ENCODE measurements at places on chromosomes 5 and 9.

DNA sequence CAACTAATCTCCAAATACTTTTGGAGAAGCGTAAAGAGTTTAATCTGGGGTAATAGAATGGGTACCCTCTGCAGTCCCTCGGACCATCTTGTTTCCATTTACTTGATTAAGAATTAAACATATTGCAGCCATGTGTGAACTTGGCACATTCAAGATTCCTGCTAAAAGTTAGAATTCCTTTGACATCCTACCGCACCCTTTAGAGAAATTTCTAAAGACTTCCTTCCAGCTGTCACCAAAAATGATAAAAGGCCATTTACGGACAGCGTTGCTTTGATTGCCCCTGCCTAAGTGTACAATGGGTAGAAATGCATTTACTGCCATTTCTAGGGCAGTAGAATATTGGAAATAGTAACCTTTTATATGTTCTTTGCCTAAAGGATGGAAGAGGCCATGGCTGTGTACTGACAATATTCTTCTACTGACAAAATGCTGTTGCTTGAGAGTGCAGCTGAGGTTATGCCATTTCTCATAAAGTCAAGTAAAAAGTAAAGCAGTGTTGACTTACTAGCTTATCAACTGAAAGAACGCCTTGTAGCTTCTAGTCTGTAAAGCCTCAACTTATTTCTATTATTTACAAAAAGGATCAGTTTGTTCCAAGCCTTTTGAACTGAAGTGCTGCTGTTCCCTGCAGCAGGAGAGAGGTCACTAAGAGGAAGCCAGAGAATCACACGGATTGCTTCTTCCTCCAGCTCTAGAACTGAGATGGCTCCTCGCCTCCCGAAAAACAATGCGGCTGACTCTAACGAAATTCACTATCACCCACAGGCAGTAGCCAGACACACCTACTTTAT is 139.8 kb upstream of the BASP1 start:
- no peak for DNase-seq

- DNase-seq = no peak
Observed at GRCh38 chr9:21803649-21804048, 1.2 kb downstream of the MTAP start.

GRCh38 chr9:13071921-13072320 is 207.6 kb downstream of the MPDZ start:
- no peak for DNase-seq

DNA sequence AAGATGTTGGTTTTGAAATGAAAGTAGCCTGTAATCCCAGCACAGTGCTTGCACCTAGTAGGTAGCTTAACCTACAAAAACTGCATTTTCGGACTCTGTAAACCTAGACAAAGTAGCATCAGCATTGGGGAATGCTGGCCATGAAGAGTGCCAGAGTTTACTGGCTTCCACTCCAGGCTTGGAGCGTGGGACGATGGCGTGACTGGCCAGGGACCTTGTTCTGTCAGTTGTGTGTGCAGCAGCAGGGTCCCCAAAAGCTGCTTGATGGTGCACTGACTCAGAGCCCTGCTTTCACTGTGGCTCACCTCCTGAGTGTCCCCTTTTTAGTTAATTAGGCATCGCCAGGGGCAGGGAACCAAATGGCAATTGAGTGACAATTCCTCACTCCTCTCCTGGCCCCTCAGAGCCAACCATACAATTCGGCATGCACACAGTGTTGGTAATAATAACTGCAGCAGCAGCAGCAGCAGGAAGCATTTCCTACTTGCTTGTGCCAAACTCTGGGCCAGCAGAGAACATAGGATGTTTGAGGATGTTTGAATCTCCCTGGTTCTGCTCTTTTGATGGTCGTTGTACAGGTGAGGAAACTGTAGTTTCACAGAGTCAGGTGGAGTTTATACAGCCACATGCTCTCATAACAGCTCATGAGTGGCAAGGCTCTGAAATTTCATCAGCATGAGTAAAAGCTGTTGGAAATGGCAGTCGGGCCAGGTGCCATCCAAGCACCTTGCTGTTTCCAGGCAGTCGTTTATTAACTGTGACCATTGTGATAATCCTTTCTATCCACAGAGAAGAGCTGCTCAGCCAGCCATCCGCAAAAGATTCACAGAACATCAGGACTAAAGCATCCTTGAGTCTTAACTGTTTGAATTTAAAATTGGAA is 4.2 kb downstream of the UBE2QL1 start:
- no peak for DNase-seq

DNA sequence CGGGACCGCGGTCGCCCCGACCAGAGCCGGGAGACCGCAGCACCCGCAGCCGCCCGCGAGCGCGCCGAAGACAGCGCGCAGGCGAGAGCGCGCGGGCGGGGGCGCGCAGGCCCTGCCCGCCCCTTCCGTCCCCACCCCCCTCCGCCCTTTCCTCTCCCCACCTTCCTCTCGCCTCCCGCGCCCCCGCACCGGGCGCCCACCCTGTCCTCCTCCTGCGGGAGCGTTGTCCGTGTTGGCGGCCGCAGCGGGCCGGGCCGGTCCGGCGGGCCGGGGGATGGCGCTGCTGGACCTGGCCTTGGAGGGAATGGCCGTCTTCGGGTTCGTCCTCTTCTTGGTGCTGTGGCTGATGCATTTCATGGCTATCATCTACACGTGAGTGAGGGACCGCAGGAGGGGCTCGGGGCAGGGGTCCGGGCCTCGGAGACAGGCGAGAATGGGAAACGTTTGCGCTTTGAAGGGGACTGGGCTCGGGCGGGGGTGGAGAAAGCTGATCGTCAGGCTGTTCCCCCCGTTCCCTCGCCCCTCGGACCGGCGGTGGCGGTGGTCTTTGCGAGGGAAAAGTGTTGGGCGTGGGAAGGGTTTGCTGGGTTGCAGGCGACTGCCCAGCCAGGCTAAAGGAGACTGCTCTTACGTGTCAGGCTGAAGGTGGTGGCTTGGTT is 457 bp downstream of the UGCG start:
- DNase-seq = no peak

DNA sequence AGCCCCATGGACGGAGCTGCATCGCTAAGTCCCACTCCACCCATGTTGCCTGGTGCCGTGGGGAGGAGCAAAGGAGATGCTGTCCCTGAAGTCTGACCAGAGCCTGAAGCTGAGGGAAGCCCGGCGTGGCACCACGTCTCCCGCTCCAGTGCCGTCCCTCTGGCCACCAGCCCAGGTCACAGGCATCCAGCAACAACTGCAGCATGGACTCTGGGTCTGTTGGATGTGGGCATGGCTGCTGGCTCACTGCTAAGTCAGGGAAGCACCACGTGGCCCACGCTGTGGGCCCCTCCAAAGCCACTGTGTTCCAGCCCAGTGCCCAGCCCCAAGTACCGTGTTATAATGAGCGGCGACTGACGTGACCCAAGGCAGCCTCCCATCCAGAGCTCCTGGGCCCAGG is 112.6 kb downstream of the SYK start:
- DNase-seq = no peak

DNA sequence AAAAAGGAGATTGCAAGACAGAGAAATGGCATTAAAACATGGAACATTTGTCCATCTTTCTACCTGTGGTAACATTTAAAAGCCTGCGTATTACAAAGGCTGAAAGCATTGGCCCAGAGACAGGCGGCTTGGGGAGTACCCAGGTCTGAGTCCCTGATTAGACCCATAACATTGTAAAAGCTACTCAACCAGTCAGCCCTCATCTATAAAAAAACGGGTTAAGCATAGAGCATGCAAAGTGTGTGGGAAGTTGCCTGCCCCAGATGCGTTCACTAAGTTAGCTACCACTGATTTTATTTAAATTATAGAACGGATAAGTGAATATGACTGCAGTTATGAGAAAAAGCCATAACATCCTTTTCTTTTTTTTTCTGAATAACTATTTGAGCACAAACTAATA is 276.1 kb downstream of the CDH12 start:
- no peak for DNase-seq

GRCh38 chr5:112848116-112848811 is 12.8 kb upstream of the SRP19 start:
- peak; percentile 71 for DNase-seq

GRCh38 chr5:69029292-69029691 is 64.5 kb upstream of the SLC30A5 start:
- no peak for DNase-seq

GRCh38 chr5:61966997-61967396 is 339.0 kb upstream of the KIF2A start:
- DNase-seq = no peak

Data from CD4-positive, alpha-beta T cell treated with Interleukin-4 for 4 hours (primary cell).